GM23248 (cell line): ENCODE measurements at places on chromosomes 11 and 22. TPM values are rescaled to one million over a fixed set of nuclear protein-coding genes. Genes with fewer than 3 reads are reported as not detected.

DNA sequence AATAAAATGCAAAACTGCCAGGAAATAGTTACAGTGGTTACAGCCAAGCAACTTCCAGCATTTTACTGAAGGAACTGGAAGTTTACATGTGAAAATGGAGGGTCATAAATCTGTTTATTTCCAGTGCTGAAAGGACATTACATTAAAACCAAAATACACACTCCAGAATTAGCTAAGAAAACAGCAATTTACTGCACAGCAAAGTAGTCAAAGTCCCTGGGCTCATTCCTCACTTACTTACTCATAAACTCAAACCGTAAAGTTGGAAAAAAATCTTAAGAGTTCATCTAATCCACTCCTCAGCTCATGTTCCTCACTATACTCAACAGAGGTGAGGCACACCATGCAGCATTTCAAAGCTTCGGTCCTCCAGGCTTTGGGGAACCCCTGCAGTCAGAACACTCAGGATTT is 17.4 kb downstream of the CTSC start:
- DNase-seq = peak; percentile 76

DNA sequence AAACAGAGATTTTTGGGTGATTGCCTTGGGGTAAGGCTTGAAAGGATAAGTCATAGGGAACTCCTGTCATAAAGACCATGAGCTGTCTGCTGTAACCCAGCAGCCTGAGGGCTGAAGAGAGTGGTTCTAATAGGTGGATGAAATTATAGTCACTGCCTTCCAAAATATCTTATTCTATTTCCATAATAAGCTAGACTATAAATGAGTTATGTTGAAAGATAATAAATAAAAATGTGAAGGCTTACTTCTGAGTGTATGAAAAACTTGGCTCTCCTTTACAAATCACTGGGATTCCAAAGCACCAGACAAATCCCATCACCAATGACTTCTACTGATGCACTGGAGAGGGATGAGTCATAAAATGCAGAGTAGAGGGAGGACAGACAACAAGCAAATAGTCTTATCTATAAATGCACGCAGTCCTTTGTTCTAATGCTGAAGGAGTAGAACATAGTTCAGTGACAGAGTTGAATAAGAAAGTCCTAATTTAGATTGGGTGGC is 775.0 kb upstream of the LRRC4C start:
- peak; percentile 4 for DNase-seq

The PAMR1 gene
- 119 and 120 TPM in 2 replicates for polyA plus RNA-seq

GRCh38 chr11:67006029-67006884 is 16.7 kb upstream of the SYT12 start:
- DNase-seq = peak; percentile 27

DNA sequence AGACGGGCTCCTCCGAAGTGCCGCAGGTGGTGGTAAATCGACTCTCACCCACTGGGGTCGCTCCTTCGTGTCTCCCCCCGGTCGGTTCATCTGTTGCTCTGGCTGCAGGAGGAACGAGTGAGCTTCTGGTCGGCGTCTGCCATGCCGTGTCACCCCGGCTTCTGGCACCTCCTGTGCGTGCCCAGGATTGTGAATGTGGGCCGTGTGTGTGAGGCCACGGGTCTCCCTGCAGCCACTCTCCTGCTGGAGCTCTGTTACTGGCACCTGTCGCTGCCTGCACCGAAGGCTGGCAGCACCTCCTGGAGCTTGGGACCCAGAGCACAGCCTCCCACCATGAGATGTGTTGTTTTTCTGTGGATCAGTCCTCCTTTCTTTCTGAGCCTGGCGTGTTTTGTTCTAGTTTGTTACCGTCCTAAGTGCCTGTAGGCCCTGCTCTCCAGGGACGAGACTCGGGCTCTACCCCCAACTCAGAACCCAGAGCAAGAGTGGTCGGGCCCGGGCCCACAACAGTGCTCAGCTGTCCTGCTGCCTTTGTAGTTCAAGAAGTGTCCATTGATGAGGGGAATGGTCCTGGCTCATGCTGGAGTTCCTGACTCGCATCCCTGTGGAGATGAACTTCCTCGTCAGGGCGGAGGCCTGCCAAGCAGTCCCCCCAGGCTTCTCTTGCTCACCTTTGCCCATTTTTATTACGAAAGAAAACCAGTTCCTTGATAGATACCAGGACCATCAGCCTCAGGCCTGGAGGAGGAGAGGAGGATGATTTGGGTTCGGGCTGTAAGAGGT is 66.6 kb downstream of the MED15 start:
- DNase-seq = no peak

The CELSR1 gene
- polyA plus RNA-seq = 0.15 and 0.23 TPM in 2 replicates

The APOA1 gene
- 0.23 TPM in 1 of 2 replicates, not detected in the other for polyA plus RNA-seq

GRCh38 chr11:134724779-134725140 is 312.7 kb upstream of the B3GAT1 start:
- DNase-seq = no peak

DNA sequence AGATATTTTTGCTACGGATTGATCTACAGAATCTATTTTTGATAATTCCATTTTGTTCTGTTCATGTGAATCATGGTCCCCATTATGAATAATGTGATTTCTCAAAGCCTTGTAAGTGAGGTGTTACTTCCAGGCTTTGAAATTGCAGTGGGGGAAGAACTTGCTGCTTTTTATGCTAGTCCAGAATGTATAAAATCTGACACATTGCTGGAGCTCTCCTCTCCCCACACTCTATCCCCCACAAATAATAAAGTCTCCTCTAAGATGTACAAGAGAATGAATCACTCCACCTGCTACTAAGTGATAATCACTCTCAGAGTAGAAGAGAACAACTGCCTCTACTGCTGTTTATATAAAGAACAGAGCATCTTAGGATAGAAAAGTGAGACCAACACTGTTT is 5.9 kb upstream of the RAB6A start:
- no peak for DNase-seq

- peak; percentile 71 for DNase-seq
Observed at GRCh38 chr11:27716835-27717234, 16.6 kb upstream of the BDNF start.

DNA sequence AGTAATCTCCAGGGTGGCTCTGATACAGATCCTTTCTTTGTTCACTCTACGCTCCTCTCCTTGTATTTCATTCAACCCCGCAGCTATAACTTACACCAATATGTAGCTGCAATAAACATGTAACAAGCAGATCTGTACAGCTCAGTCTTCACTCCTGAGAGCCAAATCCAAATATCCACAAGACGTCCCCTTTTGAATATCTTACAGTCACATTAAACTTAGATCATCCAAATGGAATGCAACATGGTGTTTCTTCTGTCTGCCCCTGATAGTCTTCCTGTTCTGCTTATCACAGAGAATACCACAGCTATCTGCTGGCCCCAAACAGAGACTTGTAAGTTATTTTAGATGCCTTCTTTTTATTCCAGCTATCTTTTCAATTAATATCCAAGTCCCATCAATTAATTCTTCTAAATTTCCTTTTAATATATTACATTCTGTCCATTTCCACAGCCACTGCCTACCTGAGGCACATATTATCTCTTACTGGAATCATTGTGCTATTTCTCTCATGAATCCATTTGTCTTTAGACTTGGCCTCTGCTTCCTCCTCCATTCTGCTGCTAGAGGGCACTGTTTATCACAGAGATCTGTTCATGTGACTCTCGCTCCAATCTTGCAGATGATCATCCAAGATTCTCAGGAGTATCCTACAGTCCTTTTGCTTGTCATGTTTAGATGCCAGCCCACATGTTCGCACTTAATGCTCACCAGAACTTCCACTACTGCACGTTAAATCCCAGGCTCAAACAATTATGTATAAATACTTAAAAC is 908.6 kb downstream of the NTM start:
- peak; percentile 60 for DNase-seq

- no peak for DNase-seq
Observed at GRCh38 chr11:128985880-128986279, 43.2 kb upstream of the TP53AIP1 start.

The SYCE3 gene
- 0.49 and 0.80 TPM in 2 replicates for polyA plus RNA-seq

The GAS2 gene
- polyA plus RNA-seq = 0.27 and 0.63 TPM in 2 replicates

GRCh38 chr22:34972191-34972897 is 93.6 kb upstream of the ISX start:
- no peak for DNase-seq

- no peak for DNase-seq
Observed at GRCh38 chr22:43253839-43254238, 66.9 kb upstream of the TTLL12 start.

DNA sequence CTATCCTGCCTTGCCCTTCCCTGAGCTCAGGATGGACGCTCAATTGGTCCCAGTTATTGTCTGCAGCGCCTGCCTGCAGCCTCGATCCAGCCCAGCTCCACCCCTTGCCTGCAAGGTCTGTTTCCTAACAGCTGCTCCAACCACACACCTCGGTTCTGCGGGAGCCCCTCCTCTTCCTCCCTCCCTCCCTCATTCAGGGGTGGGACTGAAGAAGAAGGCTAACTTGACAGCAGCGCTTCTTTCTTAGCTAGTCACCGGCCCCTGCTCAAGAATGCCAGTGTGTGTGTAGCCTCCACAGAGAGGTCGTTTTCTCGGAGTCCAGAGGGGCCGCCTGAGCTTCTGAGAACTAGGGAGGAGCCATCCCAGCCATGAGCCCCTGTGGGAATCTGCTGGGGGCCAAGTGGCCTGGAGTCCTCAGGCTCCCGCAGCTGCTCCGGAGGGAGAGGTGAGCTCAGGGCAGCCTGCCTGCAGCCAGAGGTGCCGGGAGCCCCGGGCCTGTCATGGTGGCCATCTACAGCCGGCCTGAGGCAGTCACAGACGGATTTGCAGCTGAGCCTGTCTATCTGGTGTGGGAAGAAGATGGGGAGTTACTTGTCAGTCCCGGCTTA is 36.1 kb downstream of the LIMK2 start:
- peak; percentile 86 for DNase-seq

DNA sequence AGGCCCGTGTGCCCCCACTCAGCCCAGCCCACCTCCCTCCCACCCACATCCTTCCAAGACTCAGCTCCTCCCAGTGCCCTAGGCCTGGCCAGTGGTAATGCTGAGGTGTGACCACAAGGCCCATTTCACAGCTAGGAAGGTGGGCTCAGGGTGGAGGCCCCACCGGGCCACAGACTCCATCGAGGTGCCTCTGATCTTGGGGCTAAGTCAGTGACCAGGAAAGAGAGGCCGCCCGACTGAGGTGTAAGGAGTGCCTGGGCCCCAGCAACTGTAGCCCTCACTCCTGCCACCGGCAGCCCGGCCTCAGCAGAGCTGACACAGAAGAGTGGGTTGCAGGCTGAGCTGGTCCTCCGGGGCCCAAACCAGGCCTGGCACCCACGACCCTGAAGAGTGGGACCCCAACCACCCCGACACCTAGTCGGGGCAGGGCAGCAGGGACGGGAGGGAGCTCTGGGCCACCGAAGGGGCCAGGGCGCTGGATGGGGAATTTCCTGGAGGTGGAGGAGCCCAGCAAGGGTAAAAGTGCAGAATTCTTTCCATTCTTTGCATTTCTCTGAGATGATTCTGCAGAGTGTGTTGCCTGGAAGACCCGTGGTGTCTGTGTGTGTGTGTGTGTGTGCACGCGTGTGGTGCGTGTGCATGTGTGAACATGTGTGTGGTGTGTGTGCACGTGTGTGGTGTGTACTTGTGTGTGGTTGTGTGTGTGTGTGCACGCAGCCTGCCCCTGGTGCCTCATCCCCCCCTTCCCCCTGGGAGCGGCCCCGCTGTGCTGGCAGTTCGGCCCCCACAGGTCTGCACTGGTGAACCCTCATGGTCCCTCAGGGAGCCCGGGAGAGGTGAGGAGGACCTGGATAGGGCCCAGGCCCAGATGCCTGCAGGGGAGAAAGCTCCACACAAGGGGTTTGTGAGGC is 8.3 kb upstream of the PIM3 start:
- peak; percentile 65 for DNase-seq

GRCh38 chr11:47394322-47395222 is 13.8 kb upstream of the SLC39A13 start:
- no peak for DNase-seq

The DRG1 gene
- 79.7 and 81.4 TPM in 2 replicates for polyA plus RNA-seq
